ENCODE measurements at places on chromosomes 5 and 9.

DNA sequence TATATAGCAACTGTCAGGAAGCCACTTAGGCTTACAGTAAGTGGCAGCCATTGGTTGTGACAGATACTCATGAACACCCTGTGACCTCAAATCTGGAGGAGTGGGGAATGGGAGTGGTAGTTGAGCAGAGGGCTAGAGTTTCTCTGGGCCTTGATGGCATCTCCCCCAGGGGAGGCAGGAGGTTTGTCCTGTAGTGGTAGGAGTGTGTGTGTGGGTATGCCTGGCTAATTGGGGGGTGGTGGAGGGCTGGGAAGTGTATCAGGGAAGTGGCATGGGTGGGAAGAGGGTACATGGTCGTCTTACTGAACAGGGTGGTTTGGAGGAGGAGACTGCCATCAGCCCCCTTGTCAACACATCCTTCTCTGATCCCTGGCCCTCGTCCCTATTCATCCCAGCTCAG lies 71.5 kb downstream of the PSD2 start:
- no peak for DNase-seq

DNA sequence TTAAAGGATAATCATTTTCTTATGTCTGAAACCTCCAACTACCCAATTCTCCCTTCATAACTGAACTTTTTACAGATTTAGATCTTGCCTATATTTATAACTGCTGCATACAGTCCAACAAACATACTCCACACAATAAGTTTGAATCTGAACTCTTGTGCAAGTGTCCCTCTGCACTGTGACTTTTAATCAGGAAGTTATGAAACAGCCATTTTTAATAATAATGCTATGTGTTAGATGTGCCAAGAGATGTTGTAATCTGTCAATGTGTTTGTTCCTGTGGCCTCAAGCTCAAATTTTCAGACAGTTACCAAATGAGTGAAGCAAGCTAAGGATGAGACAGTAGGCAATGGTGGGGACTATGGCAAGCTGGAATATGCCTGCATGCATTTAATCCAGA lies 57.6 kb upstream of the MTAP start:
- DNase-seq: no peak

- DNase-seq: no peak
Measured at GRCh38 chr9:38085308-38085707, 16.3 kb upstream of the SHB start.

GRCh38 chr5:179918742-179919486 lies 11.2 kb upstream of the TBC1D9B start:
- no peak for DNase-seq

DNA sequence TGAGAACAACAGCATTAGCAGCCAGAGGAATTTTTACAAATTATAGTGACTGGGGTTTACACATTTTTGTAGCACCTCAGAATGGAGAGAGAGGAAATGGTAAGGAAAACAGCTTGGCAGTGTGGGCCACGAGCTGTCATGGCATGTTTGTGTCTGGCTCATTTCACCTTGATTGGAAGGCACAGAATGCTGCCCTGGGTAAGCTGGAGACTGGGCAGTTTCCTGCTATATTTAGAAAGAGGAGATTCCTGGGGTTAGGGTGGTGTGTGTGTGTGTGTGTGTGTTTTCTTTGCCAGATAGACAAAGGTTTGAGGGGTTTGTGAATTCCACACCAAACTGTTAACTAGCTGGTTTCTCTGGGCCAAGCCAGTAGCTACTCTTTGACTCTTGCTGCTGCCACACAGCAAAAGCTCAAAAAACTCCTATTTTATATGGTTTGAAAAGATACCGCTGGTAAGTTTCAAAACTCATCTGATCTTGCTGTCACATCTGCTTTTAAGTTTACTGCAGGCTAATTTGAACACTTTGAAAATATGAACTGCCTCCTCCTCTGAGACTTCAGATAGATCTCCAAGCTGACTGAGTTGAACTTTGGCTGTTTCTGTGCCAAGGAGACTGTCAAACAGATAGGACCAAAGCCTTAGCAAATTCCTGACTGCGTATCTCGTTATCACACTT lies 9.1 kb downstream of the ARHGAP26 start:
- no peak for DNase-seq

- DNase-seq: no peak
Measured at GRCh38 chr9:126058011-126058531, 268.6 kb upstream of the MVB12B start.

DNA sequence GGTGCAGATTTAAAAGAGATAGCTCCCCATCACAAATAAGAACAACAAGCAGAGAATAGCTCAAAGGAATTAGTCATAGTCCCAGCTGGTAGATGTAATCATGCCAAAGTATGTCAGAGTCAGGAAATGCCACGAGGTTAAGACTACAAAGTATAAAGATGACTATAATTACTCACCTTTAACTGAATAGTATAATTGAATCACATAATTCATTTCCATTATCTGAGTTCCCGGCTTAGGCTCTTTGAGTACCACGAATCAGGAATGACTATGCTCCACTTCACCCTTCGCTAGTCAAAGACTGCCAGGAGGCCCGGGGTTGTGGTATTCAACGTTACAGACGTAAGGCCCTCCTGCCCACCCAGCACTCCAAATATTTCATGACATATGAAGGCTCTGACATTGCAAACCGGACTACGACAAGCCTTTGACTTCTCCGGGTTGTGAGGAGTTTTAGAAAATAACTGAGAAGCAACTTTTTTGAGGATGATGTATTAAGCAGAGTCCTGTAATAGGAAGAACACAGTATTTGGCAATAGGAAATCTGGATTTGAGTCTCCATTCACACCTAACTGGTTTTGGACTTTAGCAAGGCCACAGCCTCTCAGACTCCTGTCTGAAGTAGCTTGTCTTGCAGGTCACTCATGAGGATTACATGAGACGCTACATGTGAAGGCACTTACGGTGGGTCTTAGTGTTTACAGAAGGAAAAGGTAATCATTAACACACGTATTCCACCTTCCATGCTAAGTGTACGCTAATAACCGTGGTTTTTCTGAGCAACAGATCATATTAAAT lies 64.6 kb downstream of the ENC1 start:
- no peak for DNase-seq

GRCh38 chr5:95841914-95842812 lies 19.6 kb upstream of the GLRX start:
- DNase-seq: no peak

GRCh38 chr5:54959673-54960418 lies 25.5 kb downstream of the ESM1 start:
- DNase-seq: no peak

All from tibial nerve (tissue), 4 donors.